HAP-1 (cell line): ENCODE measurements at places on chromosomes 5 and 9.

DNA sequence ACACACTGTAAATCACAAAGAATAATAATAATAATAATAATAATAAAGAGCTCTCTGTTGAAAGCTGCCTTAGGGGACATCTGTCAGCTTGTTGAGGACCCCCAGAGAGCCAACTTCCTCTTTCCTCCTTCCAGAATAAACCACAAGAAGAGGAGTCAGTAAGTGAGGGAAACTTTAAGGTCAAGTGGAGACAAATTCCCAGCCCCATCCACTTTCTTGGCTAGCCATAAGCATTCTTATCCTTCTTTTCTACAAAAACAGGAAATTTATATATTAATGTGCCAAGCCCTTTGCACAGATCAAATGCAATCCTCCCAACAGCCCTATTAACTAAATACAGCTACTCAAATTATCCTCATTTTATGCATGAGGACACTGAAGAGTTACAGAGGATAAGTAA lies 9.4 kb upstream of the C5orf58 start:
- no peak for DNase-seq

DNA sequence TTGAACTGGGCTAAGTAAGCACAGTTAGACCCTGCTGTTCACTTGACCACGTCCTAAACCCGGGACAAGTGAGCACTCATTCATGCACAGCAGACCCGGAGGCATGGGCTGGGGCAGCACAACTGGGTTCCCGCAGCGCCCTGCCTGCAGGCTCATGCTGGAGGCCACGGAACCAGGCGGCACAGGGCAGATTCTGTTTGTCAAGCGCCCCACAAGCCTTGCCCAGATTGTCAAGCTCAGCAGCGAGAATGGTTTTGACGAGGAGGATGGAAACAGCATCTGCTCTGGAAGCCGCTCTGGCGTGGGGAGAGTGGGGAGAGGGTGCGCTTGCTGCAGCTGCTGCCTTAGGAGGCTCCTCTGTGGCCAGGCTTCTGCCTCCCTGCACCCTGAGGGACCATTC lies 32.7 kb downstream of the PRRT1B start:
- DNase-seq, result no peak

- no peak for DNase-seq
These were observed 98.0 kb downstream of the GABBR2 start for GRCh38 chr9:98610711-98611110.

- DNase-seq, result no peak
These were observed 31.2 kb downstream of the MRPL36 start for GRCh38 chr5:1768283-1769000.

DNA sequence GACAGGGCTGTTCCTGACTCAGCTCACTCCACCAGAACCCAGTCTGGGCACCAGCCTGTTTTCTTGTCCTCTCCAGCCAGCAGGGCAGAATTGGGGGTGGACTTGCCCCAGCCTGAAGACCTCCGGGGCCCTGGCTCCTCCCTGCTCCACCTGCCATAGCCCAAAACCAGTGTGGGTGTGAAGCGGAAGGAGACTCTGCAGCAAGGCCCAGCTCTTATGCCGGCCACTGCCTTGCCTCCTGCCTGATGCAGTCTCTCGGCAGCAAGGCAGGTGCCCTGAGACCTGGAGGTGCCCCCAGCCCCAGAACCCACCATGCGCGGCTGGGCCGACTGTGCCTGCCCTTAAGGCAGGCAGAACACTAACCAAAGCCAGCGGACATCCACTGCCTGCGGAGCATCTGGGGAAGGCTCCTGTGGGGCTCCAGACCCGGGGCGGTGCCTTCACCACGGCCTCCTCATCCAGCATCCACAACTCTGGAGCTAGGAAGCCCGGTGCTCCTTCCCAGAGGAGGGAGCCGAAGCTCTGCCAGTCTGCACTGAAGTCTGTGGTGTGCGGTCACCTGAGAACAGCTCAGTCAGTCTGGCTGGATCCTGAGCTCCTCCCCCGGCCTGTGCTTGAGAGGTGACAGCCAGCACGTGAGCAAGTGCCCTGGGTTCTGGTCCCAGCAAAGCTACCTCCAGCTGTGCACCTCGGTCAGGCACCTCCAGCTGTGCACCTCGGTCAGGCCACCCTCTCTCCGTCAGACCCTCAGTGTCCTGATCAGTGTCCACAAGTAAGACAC lies 116.7 kb downstream of the ADAMTS2 start:
- no peak for DNase-seq

GRCh38 chr9:93072383-93072795 lies 13.9 kb downstream of the SUSD3 start:
- no peak for DNase-seq

DNA sequence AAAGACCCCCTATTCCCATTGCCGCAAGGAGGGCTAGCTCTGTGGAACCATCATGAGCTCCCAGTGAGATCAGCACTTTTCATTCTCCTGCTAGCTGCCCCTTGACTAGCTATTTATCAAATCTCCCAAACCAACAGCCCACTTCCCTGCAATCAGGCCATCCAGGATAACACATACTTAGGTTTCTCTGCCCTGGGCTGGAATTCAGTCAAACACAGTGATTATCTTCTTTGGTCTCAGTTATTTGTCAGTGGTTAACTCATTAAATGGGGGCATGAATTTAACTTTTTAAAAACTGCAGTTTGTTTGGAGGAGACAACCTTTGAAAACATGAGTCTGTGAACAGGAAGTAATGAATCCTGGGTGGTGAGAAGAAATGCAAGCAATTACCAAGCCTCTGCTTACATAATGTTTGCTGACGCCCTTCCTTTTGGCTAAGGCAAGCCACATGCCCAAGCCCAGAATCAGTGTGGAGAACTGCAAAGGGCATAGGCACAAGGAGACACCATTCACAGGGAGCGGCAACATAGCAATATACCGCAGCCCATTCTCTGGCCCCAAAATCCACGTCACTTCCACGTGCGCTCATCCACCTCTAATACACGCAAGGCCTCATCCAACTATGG lies 275.0 kb downstream of the DRD1 start:
- DNase-seq, result no peak

- DNase-seq, result no peak
These were observed 1.1 kb downstream of the RPS23 start for GRCh38 chr5:82276800-82277612.

- no peak for DNase-seq
These were observed 221.4 kb downstream of the SEMA5A start for GRCh38 chr5:9324348-9325077.

DNA sequence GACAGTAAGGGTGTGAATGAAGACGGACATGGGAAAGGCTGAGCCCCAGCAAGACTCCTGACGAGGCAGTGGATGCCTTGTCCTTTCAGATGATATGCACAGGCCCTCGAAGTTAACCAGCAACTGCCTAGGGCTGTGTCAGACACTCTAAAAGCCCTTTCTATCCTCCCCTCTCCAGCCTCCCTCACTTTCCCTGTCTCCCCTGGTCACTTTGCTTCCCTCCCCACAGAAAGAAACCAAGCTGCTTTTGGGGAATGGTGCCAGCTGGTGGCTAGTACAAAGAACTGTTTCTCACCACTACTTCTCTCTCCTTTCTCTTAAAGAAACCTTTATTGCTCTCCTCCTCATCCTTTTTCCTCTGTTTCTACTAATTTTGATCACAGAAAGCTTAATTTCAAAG lies 21.4 kb downstream of the LHFPL2 start:
- no peak for DNase-seq

GRCh38 chr5:116543501-116543900 lies 31.1 kb downstream of the SEMA6A start:
- no peak for DNase-seq
